ENCODE measurements at places on chromosomes 6 and 20.
A peak's percentile ranks its signal among the peaks of the same experiment; 100 is the strongest.

DNA sequence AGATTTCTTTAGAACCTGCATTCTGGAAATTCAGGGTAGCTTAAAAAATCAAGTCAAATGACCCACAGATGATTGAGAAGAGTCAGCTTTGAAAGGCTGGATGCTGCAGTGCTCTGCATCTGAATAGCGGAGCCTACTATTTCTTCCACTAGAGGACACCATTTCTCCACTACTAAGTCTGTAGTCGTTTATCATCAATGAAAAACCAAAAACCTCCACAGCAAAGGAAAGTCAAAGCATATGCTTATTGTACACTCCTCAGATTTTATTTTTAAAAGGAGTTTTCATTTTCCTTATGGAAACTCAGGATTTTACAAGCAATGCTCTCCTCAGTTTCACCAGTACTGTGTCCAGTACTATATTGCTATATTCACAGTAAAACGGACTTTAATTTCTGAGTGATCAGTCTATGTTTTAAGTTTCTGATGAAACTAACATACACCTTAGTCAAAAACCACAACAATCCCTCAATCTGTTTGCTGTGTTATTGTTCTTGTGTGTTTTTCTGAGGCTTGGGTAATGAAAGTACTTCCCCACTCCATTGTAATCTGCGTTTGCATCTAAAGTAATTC, 50.5 kb upstream of the ENPP5 start:
- DNase-seq = peak; percentile 44

- DNase-seq = no peak
These were observed 159.5 kb downstream of the DTNBP1 start for GRCh38 chr6:15503346-15503680.

DNA sequence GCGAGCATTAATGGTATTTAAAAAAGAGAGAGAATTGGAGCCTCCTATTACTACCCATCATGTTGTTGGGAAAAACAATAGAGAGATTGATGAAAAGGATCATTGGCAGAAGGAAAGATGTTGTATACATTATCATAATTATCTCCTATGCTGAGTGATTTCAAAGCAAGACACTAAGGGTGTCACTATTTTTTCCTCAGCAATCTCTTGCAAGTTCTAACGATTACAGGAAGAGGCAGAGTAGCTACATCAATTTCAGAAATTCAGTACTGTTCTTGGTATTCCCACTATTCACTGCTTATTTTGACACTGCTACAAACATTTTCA, 891.2 kb downstream of the C6orf118 start:
- no peak for DNase-seq

- DNase-seq = no peak
These were observed 260.2 kb downstream of the BCKDHB start for GRCh38 chr6:80366714-80367113.

DNA sequence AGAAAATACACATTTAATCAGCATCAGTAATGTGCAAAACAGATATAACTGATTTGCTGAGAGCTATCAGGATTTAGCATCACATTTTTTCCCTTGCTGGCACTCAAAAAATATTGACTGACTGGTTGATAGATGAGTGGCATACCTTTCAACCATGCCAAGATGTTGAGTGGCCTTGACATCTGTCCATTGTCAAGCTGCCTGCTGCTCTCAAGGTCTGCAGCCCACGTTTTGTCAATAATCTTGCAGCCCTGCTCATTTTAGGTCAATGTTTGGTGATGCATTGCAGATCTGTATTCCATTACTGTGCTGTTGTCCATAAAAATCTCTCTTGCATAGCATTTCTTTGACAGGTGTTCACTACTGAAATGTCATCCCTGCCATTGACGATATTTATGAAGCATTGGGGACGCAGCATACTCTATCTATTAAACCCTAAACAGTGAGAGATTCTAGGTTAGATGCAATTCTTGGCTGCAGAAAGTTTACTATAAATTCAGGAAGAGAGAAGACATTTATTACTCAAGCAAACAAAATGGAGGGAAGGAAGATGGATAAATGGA, 111.6 kb downstream of the BFSP1 start:
- no peak for DNase-seq

GRCh38 chr20:38007526-38007925, 25.7 kb downstream of the TTI1 start:
- no peak for DNase-seq

- DNase-seq = no peak
These were observed 148.8 kb upstream of the PROKR2 start for GRCh38 chr20:5465604-5465927.

DNA sequence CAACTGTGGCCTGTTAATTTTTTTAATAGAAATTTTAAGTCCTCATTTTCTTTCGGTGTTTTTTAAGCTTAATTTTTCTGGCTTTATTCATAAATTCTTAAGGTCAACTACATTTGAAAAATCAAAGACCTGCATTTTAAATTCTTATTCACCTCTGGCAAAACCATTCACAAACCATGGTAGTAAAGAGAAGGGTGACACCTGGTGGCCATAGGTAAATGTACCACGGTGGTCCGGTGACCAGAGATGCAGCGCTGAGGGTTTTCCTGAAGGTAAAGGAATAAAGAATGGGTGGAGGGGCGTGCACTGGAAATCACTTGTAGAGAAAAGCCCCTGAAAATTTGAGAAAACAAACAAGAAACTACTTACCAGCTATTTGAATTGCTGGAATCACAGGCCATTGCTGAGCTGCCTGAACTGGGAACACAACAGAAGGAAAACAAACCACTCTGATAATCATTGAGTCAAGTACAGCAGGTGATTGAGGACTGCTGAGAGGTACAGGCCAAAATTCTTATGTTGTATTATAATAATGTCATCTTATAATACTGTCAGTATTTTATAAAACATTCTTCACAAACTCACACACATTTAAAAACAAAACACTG, 10.1 kb downstream of the HFE start:
- DNase-seq = peak; percentile 57

GRCh38 chr6:4632421-4632820, 143.8 kb upstream of the CDYL start:
- no peak for DNase-seq

- DNase-seq = no peak
These were observed 82.1 kb downstream of the UNC5CL start for GRCh38 chr6:40956936-40957335.

DNA sequence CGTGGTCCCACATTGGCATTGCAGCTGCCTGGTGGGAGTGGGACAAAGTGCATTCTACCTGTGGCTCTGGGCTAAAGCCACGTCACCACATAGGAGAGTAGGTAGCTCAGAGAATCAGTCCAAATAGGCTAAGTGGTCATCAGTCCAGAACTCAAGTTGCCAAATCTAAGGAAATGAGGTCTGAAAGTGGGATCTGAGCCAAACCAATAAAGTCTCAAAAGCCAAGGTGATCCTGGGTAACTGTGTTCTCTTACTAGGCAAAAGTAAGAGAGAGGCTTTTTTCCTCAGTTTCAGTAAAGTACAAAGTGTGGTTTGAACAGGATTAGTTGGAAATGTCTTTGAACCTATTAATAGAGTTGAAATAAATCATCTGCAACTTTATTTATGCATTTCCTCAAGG, 68.6 kb upstream of the CNKSR3 start:
- DNase-seq = no peak

GRCh38 chr6:121810158-121811032, 374.9 kb downstream of the GJA1 start:
- no peak for DNase-seq

DNA sequence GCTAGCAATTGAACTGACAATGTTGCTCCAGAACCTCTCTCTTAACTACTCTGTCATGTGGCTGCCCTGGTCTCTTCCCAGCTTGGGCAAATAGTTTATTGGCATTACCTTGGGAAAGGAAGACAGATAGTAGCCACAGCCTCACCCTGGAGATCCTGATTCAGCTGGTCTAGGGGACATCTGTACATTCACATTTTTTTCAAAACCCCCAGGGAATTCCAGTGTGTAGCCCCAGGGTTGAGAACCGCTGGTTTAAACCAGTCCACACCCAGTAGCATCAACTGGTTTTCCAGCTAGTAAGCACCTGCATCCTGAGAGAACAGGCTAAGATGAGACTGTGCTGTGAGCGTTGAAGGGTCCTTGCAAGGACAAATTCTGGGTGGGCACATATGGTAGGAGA, 9.6 kb downstream of the SCUBE3 start:
- no peak for DNase-seq

GRCh38 chr6:93792746-93793145, 373.4 kb upstream of the EPHA7 start:
- no peak for DNase-seq

GRCh38 chr6:45812922-45813321, 202.7 kb downstream of the CLIC5 start:
- DNase-seq = no peak

DNA sequence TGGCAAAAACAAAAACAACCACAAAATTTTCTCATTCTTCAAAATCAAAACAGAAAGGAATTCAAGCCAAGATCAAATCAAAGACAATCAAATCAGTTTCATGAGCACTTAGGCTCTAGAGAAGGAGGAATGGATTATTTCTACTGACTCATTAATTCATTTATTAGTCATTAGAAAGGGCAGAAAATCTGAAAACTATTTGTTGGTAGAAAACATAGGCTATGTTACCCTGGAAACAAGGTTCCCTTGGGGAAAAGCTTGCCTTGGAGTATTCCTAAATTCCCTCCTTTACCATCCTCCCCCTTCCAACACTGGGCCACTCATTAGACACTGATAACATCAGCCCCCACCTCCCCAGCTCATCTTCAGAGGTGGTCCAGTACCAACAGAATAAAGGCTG, 17.5 kb downstream of the KIF16B start:
- no peak for DNase-seq

- DNase-seq = no peak
These were observed 974.1 kb downstream of the EYS start for GRCh38 chr6:64732888-64733287.

DNA sequence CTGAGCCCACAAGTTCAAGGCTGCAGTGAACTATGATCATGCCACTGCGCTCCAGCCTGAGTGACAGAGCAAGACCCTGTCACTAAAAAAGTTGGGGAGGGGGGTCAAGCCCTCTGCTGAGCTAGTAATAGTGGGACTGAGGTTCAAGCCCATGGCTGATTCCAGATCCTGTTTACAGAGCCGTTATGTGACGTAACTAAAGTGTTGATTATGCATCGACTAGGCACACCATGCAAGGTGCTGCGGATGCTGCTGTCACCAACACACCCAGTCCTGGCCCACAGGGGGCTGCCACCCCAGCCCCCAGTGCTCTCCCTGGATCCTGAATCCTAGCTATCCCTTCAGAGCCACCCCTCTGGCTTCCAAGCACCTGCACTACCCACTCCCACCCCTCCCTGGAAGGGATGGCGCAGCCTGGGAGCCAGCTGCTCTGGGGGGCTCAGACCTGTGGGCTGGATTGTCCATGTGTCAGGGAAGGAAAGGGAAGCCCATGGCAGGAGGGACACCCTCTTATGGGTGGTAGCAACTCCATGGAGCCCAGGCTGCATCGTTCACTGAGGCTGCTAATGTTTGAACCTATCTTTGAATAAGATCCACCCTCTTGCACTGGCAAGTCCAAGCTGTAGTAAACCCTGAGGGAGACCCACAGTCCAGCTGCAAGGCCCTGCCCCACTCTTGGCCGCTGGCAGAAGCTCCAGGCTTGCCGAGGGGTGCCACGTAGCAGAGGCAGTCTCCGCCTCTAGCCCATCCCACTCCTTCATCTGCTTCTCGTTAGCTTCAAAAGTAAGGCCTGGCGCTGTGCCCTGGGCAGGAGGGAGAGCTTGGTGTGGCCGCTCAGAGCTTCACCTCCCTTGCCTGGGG, 95.0 kb downstream of the SNX5 start:
- DNase-seq = no peak

DNA sequence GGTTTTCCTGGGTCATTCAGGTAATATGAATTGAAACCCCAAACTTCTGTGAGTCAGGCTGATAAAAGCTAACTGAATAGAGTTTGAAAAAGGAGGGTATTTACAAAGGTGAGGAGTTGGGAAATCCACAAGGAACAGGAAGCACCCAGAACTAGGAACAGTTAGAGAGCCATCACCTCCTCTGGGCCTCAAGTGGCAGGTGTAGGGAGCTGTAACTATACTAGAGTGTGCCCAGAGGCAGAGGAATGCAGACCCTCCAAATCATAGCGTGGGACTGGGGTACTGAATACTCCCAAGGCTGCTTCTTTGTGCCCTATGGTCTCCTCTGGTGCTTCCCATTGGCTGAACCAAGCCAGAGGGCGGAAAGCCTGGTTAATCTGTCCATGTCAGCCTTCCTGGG, 18.3 kb downstream of the TRIM38 start:
- no peak for DNase-seq

All from naive B cell (primary cell).